ENCODE measurements at places on chromosomes 5 and 9. TPM values are rescaled to one million over a fixed set of nuclear protein-coding genes. Genes with fewer than 3 reads are reported as not detected.

ZNF79 gene
- total RNA-seq, result 8.8 TPM

TENT4A gene
- total RNA-seq, result 8.4 TPM

LCNL1 gene
- 0.19 TPM for total RNA-seq

MTRR gene
- 26.8 TPM for total RNA-seq

ROPN1L gene
- 0.42 TPM for total RNA-seq

SPATA9 gene
- total RNA-seq, result 0.19 TPM

PCDHGB5 gene
- total RNA-seq, result 1.6 TPM

RLN1 gene
- 3.6 TPM for total RNA-seq

SEMA6A gene
- 6.2 TPM for total RNA-seq

SLC12A2 gene
- total RNA-seq, result 13.6 TPM

DNA sequence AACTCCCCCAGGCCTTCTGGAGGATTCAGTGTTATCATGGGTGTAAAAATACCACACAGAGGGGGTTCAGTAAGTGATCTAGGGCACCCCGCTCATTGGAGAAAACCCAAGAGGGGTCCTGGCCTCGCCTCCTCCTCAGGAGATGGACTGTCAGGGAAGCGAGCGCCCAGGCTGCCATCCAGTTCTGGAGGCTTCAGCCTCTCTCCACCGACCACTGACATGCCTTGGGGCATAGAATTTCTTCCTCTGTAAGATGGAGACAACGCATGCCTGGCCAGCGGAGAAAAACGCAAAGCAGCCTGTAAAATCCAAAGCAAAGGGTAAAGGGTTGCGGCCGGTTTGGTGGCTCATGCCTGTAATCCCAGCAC lies 165.4 kb downstream of the COL23A1 start:
- DNase-seq, result no peak

- no peak for DNase-seq
These were observed 47.3 kb downstream of the MED27 start for GRCh38 chr9:132032238-132032950.

DNA sequence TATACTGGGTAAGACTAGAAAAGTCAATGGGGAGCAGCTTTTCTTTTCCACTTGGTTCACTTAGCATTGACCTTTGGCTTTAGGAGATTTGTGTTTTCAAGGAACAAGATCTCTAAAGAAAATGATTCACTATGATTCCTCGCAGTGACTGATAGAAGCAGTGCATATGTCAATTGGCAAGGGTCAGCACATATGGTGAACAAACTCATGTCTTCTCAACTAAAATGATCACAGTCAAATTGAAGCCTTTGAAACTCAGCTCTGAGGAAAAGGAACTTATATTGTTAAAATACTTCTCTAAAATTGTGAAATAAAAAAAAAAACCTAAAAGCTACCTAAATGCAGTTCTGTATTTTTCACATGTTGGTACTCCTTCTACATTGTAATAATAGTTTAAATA lies 43.2 kb upstream of the IL7R start:
- DNase-seq, result no peak

DNA sequence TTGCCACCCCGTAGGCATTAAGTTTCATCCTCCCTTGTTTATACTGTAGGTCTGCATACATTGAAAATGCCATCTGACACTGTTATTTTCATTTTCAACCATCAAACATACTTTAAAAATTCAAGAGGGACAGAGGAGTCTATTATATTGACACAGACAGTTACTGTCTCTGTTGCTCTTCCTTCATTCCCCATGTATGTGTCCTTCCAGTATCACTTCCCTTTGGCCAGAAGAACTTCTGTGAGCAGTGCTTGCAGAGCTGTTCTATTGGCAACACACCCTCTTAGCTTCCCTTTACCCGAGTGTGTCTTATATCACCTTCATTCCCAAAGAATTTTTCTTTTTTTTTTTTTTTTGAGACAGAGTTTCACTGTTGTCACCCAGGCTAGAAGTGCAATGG lies 42.8 kb downstream of the RASGEF1C start:
- no peak for DNase-seq

DNA sequence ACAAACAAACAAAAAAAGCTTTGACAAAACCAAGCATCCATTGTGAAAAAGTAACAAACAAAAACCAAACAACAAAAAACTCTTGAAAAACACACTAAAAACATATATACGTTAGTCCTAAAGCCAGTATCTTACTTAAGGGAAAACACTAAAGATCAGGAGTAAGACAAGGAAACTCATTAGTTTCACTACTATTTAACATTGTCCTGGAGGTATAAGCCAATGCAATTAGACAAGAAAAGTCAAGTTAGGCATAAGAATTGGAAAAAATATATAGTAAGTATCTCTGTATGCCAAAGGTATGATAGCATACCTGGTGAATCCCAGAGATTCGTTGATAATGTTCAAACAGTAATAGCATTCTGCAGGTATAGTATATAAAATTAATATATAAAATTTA lies 21.8 kb upstream of the UBTD2 start:
- no peak for DNase-seq

GRCh38 chr5:35359859-35360258 lies 129.6 kb upstream of the PRLR start:
- DNase-seq, result no peak

DNA sequence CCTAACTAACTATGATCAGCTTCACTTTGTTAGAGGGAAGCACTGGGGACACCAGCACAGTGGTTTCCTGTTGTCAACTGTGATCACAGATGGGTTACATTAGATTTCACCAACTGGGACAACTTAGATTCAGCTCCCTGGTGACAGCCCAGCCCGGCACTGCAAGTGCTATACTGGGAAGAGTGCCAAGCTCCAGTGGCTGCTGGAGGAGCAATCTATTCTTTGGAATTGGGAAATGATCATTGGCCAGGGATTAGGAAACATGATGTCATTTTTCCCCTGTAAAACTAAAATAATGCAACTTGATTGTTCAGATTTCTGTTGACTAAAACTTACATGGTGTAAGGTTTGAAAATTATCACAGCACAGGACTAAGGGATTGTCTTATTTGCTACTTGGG lies 33.2 kb downstream of the PTGR1 start:
- no peak for DNase-seq

DNA sequence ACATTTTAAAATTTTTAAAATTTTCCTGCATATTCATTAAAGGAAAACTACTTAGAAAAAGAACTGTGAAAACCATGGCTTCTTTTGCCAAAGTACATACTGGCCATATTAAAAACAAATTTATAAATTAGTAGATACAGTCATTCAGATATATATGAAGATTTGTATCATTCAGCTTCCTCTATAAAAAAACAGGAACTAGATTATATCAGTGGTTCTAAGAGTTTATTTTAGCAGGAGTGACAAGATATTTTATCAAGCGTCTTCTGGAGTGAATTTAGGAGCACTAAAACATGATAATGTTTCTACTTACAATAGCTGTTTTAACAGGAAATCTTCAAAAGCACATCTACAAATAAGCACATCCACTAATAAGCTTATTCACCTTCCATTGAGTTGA lies 171.4 kb downstream of the RAPGEF6 start:
- no peak for DNase-seq

- DNase-seq, result no peak
These were observed 66.9 kb downstream of the ZCCHC7 start for GRCh38 chr9:37187292-37187691.

GRCh38 chr5:88251048-88251711 lies 17.5 kb downstream of the TMEM161B start:
- no peak for DNase-seq

DNA sequence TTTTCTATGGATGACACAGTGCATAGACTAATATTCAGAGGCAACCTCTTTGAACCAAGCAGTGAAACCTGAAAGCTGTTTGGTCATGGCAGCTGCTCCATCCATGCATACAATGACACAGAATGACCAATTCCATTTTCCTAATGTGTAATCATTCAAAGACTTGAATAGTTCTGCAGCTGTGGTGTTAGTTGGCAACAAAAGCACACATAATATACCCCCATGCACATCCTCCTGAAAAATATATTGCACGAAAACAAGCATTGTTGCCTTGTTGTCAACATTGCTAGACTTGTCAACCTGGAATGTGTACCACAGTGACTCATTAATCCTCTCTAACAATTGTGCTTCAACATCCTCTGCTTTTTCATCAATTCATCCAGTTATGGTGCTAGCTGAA lies 71.0 kb upstream of the SEMA6A start:
- no peak for DNase-seq
